CD4-positive, alpha-beta T cell treated with Interleukin-6 for 4 hours (primary cell): ENCODE measurements at places on chromosomes 2 and 18.

GRCh38 chr2:62462211-62462610 is 43.8 kb downstream of the TMEM17 start:
- DNase-seq: no peak

DNA sequence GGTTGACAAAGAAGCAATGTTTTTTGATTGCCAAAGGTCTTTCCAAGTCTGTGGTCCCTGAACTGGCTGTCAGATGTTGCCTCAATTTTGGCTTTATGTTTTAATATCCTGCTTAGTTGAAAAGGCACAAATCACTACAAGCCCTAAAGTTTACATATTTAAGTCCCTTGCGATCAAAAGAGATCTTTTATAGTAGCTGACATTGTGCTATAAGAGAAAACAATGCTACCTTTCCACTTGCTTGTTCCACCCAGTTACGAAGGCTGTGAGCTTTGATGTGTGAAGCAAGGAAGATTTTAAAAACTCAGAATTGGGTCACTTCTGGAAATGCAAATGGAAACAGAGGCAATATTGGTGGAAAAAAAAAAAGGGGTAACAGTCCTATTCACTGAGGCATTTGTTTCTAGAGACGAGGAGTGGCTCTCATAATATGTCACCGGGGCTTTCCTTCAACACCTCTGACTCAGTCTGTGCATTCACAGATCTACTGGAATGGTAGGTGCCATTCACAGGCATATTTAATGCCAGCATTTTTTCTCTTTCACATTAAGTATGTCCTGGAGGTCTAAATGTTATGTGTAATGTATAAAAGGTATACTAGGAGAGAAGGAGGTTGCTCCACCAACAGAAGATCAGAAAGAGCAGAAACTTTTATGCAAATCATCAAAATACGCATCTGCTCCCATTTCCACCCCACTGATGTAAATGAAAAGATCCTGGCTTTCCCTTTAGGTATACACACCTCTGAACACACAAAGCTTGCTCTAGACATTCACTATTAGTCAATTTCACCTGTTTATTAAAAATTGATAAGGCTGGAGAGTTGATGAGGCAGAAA is 91.8 kb downstream of the TGIF1 start:
- DNase-seq: no peak

GRCh38 chr18:30177056-30177455 is 865.5 kb downstream of the DSC3 start:
- DNase-seq: no peak

GRCh38 chr2:177535000-177535399 is 142.4 kb downstream of the AGPS start:
- DNase-seq: no peak

DNA sequence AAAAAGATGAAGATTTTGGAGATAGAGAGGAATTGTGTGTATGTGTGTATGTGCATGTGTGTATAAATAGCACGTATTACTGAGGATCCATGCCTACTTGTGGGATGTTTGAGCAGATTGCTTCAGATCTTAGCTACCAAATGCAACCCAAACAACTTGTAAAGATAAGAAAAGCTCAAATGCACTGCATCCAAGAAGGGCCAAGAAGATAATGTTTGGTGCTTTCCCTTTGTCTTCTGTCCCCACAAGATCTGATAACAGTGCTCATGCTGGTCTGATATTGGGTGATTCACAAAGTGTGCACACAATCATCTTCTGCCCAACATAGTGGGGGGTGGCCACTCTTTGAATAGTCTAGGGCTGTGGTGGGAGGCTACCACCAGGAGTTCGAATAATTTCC is 284.8 kb upstream of the CYRIA start:
- no peak for DNase-seq

- no peak for DNase-seq
Observed at GRCh38 chr2:14632133-14632936, at the start of gene LRATD1. Gene LRATD1 (plus strand): TSS chr2:14632717. CDS start chr2:14633980, 1,263 bp downstream.

- DNase-seq: no peak
Observed at GRCh38 chr2:141703501-141703900, 427.3 kb downstream of the LRP1B start.

GRCh38 chr2:149331023-149331400 is 625 bp downstream of the LYPD6 start:
- DNase-seq: no peak

DNA sequence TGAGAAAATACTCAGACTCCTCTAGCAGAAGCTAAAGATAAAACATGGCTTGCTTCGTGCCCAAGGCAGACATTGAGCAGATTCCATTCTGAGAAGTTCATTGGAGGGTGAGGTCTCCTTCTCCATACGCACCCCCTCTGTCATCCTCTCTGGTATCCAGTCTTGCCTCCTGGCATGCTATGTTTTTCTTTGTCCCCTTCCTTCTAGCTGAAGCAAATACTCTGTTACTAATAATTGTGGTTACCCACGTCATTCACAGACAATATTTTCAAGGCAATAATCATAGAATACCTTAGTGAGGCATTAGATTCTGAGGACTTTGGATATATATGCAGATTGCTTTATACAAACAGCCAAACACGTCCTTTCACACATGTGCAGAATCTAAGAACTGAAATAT is 66.2 kb upstream of the KLF7 start:
- no peak for DNase-seq

- DNase-seq: no peak
Observed at GRCh38 chr2:216066230-216066629, 15.4 kb downstream of the PECR start.

GRCh38 chr2:229728370-229728769 is 14.0 kb upstream of the DNER start:
- no peak for DNase-seq

- no peak for DNase-seq
Observed at GRCh38 chr2:8546612-8547283, 135.1 kb upstream of the ID2 start.

- no peak for DNase-seq
Observed at GRCh38 chr2:42927334-42928160, 135.2 kb upstream of the HAAO start.

GRCh38 chr2:47531378-47532042 is 128.6 kb downstream of the MSH2 start:
- DNase-seq: no peak

DNA sequence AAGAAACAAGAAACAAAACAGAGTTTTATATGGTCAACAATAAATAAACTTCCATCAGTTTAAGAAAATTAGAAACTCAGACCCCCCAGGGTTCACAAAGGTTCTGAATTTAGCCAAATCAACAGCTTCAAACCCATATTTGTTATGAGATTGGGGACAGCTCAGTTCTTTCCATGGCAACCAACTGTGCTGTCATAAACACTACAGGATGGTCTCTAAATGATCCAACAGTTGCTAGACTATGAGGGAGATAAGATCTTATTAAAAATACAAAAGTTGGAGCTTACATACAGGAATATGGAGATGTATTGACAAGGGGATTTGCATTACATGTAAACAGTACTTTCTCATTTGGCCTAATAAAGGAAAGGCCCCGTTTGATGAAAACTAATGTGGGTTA is 154.6 kb upstream of the CTAGE1 start:
- DNase-seq: no peak

DNA sequence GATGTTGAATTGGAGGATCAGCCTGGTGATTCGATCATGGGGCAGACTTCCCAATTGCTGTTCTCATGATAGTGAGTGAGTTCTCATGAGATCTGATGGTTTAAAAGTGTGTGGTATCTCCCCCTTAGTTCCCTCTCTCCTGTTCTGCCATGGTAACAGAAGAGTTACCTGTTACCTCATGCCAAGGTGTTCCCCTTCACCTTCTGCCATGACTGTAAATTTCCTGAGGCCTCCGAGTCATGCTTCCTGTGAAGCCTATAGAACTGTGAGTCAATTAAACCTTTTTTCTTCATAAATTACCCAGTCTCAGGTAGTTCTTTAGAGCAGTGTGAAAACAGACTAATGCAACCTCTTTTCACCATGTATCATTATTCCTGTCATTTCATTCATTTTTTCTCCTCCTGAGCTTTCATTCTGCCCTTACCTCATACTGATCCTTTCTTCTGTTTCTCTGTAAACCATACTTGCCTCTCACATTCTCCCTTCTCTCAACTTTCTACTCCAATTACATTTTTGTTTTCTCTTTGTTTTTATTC is 22.0 kb downstream of the STARD6 start:
- DNase-seq: no peak

DNA sequence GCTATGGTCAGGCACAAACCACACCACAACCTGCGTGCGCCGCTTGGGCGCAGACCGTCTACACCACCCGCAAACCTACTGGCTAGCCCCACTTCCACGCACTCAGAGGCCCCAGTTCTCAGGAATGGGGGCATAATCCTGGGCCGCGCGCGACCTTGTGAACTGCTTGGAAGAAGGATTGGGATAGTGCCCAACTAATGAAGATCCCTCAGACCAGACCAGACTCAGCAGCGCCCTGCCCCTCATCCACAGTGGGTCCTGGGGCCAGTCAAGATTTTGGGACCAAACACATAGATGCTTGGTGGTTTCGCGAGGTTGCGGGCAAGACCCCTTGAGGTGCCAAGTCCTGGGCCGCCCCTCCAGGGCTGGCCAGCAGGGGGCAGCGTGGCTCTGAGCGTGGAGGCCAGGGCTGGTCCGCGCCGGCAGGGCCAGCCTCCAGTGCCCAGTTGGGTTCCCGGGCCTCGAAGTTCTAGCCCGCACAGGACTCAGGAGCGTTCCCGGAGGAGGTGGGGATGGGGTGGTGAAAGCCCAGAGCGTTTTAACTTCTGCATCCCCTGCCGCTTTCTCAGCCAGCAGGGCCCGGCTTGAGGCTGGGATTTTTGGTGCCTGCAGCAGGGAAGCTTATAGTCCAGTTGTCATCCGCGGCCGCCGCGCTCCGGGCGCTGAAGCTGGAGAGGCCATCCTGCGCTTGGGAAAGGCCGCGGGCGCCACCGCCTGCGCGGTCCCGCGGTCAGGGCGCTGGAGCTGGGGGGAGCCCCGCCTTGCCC is 8.3 kb downstream of the OSR1 start:
- DNase-seq: peak; percentile 68

DNA sequence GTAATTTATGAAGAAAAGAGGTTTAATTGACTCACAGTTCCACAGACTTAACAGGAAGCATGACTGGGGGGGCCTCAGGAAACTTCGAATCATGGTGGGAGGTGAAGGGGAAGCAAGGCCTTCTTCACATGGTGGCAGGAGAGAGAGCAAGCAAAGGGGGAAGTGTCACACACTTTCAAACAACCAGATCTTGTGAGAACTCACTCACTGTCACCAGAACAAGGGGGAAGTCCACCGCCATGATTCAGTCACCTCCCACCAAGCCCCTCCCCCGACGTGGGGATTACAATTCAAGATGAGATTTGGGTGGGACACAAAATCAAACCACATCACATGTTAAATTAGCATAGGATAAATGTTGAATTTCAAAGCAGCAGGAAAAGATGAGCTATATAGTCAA is 56.2 kb downstream of the STRADB start:
- no peak for DNase-seq

DNA sequence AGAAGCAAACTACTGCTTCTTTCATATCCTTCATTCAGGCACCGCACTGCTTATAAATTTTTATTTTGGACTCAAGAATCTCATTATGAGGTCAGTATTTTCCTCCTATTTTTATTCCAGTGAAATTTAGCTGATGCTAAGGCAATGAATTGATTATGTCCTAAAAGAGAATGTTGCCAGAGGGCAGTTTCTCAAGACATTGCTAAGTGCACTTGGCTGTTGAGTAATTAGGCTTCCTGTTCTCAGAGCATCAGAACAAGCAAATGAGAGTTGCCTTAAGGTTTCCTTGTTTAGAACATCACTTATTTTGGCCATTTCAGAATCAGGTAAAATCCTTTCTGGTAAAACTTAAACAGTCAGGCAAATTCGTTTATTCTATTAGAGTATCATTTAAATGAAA is 548.6 kb upstream of the ZEB2 start:
- DNase-seq: no peak

GRCh38 chr2:239329972-239330572 is 70.7 kb downstream of the HDAC4 start:
- no peak for DNase-seq

- no peak for DNase-seq
Observed at GRCh38 chr2:143241403-143242088, 112.3 kb downstream of the ARHGAP15 start.

DNA sequence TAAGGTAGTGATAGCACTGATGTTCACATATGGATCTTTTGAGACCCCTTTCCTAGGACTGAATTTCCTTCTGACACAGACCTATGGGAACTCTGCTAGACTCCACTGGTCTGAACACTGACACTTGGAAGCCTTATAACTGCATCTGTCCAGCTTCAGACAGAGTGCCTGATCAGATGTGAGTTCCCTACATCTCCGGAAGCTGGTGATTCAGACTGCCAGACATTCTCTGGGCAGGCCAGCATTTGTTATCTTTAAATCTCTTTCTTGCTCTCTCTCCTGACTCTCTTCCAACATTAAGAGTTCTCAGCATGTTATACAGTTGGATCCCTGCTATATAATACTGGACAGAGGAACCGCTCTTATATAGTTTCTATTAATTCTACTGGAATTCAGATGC is 408.5 kb downstream of the ZEB2 start:
- no peak for DNase-seq

DNA sequence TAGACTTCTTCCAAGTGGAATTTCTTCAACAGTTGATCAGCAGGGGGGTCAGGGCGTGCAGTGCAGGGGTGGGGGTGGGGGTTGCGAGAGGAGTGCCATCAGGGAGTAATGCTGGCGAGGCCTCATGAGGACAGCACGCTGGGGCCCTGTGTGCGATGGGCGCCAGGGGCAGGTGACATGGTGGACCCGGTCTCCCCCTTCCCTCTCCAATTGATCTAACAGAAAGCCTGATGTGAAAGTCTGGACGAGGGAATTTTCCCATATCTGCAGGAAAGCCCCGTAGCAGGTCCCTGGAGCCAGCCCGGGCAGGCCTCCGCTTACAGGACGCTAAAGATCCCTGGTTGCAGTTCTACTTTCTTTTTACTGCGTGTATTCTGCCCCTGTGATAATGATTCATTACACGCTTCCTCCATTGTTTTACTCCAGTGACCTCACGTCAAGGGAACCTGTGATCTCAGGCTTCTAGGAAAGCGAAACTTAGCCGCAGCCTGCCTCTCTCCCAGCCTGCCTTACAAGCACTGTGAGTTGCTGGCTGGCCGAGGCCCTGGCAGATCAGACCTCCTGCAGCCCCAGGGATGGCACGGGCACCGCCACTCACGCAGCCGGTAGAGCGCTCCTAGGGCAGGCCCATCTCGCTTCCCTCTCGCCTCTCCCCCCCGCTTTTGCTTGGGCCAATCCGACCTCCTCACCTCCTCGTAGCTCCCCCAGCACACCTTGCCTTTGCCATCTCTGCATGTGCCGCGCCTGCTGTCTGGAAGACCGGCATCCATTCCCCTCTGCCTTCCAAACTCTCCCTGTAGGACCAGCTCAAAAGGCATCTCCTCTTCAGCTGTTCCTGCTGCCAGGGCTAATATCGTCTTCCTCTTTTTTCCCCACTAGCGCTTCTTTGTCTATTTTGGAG is 19.2 kb downstream of the NEURL3 start:
- DNase-seq: peak; percentile 84

DNA sequence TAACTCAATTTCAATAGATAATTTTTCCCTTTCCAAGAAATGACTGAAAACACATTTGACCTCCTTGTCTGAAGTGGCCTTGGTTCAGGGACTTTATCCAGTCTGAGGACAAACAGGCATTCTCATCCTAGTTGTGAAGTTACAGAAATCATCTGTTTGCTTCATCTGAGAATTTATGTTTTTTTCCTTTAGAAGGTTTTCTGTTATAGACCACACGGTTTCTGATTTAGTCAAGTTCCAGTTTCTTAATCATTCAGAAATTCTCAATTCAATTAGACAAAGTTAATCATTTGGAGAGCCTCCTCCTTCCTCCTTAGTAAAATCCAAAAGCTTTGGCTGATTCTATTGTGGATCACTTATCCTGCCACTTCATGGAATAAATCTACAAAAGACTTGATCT is 60.9 kb downstream of the ICOS start:
- no peak for DNase-seq

- no peak for DNase-seq
Observed at GRCh38 chr18:78619854-78620253, 359.8 kb upstream of the SALL3 start.
